NCI-H1105 treated with DMSO at 0.1 percent for 48 hours (cell line): ENCODE measurements at places on chromosomes 6 and 20.
A peak's percentile ranks its signal among the peaks of the same experiment; 100 is the strongest.

DNA sequence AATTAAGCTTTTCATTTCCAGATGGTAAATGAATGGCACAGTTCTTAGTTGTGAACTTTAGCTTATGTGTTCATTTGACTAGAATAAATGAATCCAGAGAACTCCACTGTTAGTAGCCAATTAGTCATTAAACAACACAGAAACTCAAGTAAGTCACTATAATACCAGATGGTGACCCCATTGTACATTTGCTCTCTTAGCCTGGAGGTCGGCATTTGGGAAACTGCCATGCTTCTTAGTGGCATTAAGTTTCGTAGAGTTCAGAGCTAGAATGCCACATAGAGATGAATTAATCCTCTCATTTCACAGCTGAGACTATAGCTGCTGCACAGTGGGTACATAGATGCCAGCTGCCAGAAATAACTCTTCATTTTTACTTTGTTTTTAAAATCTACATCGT is 10.8 kb upstream of the DTNBP1 start:
- no peak for DNase-seq

- no peak for DNase-seq
Measured at GRCh38 chr6:155054491-155055250, 59.6 kb downstream of the TIAM2 start.

GRCh38 chr6:111549746-111550145 is 55.9 kb downstream of the TRAF3IP2 start:
- no peak for DNase-seq

- no peak for DNase-seq
Measured at GRCh38 chr6:158037771-158038170, 56.1 kb downstream of the SYNJ2 start.

DNA sequence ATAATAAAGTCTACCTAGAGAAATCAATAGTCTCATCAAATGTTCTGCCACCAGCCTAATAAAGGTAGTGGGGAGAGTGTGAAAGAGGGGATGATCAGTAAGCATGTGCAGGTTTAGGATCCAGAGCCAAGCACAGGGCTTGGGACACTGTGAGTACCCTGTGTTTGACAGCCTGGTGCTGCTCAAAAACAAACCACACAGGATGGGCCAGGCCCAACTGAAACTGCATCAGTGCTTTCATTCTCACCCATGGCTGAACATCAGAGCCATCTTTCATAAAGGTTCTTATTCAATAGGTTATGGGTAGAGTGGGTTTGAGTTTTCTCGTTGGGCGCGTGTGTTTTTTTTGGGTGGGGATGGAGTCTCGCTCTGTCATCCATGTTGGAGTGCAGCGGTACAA is 87.3 kb upstream of the NHSL1 start:
- no peak for DNase-seq

- DNase-seq, result no peak
Measured at GRCh38 chr6:134723081-134723871, 226.6 kb downstream of the ALDH8A1 start.

- DNase-seq, result no peak
Measured at GRCh38 chr6:135937106-135937505, 85.6 kb downstream of the PDE7B start.

GRCh38 chr20:43183536-43184070 is 6.1 kb downstream of the PTPRT start:
- no peak for DNase-seq

DNA sequence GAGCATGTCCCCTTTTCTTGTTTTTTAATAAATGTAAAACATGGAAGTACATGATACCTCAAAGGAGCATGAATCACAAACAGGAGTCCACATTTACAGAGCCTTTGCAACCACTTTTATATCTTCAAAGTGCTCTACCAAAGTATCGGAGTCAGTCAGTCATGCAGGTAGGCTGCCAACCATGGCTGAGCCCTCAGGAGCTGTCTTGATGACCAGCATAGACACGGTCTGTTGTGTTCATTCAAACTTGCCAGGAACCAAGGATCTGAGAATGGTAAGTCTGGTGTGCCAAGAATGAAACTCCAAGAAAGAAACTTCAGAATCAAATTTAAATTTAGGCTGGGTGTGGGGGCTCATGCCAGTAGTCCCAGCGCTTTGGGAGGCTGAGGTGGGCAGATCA is 111.5 kb downstream of the SLC16A10 start:
- DNase-seq, result no peak

- DNase-seq, result no peak
Measured at GRCh38 chr6:36350082-36350481, 13.4 kb upstream of the BNIP5 start.

- no peak for DNase-seq
Measured at GRCh38 chr6:146851837-146852236, 253.1 kb downstream of the ADGB start.

- no peak for DNase-seq
Measured at GRCh38 chr6:46056906-46057529, 41.4 kb upstream of the CLIC5 start.

GRCh38 chr6:108673602-108674001 is 112.9 kb downstream of the FOXO3 start:
- DNase-seq, result no peak

DNA sequence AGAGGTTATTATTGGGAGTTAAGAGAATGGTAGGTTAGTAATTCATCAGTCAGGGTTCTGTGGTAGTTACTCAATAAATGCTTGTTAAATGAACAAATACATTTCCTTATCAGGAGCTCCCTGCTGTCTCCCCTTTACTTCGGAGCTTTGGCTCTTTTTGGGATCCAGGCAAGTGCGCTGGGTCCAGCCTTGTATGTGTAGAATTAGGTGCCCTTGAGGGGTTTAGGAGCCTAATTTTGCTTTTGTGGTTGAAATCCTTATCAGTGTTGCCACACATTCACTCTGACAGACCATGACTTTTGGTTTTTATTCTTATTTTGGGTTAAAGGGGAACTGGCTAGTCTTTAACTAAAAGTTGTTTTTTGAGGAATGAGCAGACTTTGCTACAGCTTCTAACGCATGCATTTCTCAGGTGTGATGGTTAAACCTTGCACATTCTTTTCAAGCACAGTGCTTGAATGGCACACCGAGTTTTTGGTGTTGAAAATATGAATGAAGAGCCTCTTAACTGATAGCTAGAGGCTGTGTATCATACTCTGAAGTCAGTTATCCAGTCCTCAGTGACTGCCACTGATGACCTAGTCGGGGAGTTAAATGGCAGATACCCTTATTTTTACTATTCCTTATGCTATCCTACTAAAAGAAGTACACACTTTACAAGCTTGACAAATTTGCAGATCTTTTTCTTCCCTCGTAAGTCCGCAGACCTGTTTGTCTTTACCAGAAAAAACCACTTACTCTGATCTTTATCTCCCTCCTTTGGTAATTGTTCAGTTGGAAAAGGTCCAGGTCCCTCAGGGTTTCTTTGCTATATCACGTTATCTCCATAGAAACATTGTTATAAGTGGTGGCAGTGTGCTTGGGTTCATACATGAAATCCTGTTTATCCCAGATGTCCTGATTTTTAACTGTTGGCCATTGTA is 50.7 kb upstream of the PLCG1 start:
- DNase-seq, result peak; percentile 99

- peak; percentile 71 for DNase-seq
Measured at GRCh38 chr6:44237021-44237812, 9.7 kb upstream of the HSP90AB1 start.

DNA sequence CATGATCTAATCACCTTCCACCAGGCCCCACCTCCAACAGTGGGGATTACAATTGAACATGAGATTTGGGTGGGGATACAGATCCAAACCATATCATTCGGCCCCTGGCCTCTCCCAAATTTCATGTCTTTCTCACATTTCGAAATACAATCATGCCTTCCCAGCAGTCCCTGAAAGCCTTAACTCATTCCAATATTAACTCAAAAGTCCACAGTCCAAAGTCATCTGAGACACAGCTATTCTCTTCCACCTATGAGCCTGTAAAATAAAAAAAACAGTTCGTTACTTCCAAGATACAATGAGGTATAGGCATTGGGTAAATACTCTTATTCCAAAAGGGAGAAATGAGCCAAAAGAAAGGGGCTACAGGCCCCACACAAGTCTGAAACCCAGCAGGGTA is 222.6 kb downstream of the SOD2 start:
- DNase-seq, result no peak

- no peak for DNase-seq
Measured at GRCh38 chr20:61957961-61958715, 107.5 kb downstream of the TAF4 start.

GRCh38 chr6:42120895-42121865 is 21.2 kb downstream of the C6orf132 start:
- DNase-seq, result no peak

- no peak for DNase-seq
Measured at GRCh38 chr20:38892091-38892981, 33.9 kb upstream of the FAM83D start.

DNA sequence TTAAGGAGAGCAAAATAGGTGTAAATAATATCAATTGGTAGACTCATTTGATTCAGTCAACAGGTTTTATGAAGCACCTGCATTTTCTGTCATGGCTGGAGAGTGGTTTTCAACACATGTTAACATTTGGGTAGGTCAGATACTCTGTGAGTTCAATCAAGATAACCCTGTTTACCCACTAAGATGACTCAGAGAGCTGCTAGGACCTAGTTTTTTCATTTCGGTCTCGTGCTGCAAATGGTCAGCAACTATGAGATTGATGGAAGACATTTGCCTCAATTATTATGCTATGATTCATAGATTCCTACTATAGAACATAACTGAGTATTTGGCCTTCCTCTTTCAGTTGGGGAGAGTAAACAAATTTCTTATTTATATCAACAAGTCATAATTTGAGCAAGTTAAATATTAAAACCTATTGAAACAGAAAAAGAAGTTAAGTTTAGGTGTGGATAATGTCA is 391.4 kb upstream of the CITED2 start:
- DNase-seq, result no peak

- no peak for DNase-seq
Measured at GRCh38 chr6:43444582-43444981, 10.8 kb downstream of the DLK2 start.

DNA sequence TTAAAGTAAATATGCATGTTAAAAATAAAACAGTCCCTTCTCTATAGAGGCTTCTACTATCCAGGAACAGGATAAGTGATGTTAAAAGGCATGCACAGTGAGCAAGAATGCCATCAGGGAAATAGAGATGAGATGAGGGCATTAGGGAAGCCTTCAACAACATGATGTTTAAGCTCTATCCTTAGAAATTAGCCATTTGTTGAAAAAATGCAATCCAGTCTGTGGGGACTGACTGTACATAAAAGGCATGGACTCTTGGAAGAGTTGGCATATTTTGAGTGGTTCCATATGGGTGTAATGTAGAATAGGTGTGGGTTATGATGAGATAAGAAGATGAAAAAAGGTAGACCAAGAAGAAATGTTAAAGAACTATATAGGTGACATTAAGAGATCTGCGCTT is 5.8 kb downstream of the KIAA0319 start:
- no peak for DNase-seq

DNA sequence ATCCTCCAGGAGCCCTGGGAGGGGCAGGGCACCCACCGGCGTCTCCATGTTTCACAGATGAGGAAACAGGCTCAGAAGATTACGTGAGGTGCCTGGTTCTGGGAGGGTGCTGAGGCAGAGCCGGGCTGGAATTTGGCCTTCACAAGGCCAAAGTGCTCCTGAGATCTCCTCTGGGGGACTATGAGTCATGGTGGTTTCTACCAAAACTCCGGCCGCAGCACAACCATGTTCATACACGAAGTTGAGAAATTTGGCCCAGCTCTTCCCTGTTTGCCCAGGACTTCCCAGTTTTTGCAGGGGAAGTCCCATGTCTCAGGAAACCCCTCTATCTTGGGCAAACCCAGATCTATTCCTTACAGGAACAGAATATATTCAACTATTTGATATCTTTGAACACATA is 172.9 kb upstream of the CDYL start:
- DNase-seq, result no peak

- no peak for DNase-seq
Measured at GRCh38 chr6:84770521-84770920, 6.1 kb upstream of the TBX18 start.

DNA sequence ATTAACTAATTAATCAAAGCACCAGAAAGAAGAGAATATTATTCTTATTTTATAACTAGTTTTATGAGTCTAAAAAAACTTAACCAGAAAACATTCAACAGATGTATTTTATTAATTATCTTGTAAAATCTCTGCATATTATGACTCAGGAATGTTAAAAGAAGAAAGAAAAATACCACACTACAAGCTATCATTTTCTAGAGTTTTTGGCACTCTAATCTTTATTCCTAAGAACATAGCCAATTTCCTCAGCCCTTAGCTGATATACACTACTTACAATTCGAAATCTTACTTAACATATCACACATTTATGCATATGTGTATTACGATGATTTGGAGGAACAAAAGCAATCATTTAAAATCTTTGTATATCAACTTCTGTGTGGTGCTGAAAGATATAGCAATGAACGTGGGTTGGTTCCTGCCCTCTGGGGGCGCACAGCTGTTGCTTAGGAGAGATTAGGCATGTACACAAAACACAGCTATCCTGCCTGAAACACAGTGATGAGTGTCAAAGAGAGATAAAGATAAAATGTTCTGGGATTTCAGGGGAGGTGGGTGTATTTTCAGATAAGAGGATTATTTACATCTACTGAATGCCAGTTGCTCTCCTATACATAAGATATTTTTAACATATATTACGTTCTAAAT is 404.5 kb downstream of the SYNE1 start:
- no peak for DNase-seq

DNA sequence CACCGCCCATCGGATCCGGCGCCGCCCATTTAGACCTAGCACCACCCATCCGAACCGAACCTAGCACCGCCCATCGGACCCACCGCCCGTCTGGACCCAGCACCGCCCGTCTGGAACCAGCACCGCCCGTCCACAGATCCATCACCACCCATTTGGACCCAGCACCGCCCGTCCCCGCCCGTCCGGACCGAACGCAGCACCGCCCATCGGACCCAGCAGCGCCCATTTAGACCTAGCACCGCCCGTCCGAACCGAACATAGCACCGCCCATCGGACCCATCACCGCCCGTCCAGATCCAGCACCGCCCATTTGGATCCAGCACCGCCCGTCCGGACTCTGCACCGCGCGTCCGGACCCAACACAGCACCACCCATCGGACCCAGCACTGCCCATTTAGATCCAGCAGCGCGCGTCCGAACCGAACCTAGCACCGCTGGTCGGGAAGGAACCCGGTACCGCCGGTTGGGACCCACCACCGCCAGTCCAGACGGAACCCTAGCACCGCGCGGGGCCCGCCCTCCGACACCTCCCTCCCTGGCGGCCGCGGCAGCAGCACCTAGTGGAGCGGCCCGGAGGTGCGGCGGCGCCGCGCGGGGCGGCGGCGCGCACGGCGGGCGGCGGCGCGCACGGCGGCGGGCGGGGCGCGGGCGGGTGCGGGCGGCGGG is 348 bp upstream of the AFDN start:
- peak; percentile 74 for DNase-seq

- DNase-seq, result no peak
Measured at GRCh38 chr6:1297746-1298145, 14.2 kb upstream of the FOXQ1 start.
